Activated gamma-delta T cell treated with Interleukin-2 at 50 U/mL for 16 hours (primary cell): ENCODE measurements at places on chromosomes 5 and 9.

DNA sequence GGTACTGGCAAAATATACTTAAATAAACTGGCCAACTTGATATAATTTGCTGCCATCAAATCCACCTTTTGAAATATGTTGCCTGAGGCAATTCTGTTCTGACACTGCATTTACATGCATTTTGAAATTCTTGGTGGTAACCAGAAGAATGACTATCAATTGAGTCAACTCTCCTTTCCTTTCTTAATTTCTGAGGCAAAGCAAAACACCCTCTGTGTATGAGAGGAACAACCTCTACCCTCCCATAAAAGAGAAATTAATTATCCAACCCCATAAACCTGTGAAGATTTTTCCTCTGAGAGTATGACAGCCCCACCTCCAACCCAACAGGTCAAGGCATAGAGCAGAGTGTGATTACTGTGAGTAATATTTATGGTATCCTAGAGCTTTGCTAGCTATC lies 286.8 kb downstream of the NR2F1-AS1 start:
- no peak for DNase-seq

- no peak for DNase-seq
Observed at GRCh38 chr9:4430432-4431261, 59.6 kb upstream of the SLC1A1 start.

DNA sequence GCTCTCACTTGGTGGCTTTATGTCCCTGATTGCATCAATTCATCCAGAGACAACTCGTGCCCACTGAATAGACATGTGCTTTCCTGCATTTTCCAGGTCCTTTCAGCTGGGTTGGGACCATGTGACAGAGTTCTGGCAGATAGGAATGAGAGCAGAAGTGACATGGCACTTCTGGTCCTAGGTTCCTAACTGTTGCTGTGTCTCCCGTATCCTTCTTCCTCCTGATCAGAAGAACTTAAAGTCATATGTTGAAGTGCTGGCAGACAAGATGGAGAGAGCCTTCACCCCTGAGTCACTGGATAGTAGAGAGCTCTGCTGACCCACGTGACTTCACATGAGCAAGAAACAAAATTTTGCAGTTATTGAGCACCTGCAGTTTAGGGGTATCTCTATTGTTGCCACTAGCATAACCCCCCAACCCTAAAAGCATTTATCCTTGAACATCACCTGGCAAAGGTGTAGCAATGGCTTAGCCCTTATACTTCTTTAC lies 80.0 kb downstream of the NREP start:
- no peak for DNase-seq

DNA sequence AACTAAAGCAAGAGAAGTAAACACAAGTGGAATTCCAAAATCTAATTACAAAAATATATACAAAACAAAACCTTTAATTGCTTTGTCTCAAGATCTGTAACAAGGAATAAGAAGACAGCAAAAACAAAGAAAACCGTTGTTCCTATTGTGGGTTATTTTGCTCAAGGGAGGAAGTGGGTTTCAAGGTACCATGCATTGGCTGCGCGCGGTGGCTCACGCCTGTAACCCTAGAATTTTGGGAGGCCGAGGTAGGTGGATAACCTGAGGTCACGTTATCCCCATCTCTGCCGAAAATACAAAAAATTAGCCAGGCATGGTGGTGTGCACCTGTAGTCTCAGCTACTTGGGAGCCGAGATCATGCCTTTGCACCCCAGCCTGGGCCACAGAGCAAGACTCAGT lies 12.1 kb upstream of the IQGAP2 start:
- DNase-seq: peak; percentile 19

GRCh38 chr5:152151113-152151512 lies 226.5 kb upstream of the GLRA1 start:
- no peak for DNase-seq

GRCh38 chr9:33311953-33312352 lies 21.6 kb downstream of the NFX1 start:
- no peak for DNase-seq

- no peak for DNase-seq
Observed at GRCh38 chr5:139684881-139685749, 37.0 kb downstream of the CXXC5 start.

DNA sequence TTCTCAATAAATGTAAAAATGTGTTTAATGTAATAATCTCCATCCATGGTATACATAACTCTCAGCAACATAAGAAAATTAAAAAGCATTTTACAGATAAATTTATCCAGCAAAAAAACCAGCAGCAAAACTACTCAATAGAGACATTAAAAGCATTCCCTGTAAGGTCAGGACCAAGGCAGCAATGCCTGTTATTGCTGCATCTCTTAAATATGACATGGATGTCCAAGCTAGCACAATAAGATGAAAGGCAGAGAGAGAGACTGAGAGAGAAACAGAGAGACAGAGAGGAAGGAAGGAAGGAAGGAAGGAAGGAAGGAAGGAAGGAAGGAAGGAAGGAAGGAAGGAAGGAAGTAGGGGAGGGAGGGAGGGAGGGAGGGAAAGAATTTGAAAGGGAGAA lies 289.0 kb upstream of the PAPPA start:
- DNase-seq: no peak

GRCh38 chr9:82188817-82189216 lies 200.2 kb downstream of the SPATA31D1 start:
- DNase-seq: no peak

DNA sequence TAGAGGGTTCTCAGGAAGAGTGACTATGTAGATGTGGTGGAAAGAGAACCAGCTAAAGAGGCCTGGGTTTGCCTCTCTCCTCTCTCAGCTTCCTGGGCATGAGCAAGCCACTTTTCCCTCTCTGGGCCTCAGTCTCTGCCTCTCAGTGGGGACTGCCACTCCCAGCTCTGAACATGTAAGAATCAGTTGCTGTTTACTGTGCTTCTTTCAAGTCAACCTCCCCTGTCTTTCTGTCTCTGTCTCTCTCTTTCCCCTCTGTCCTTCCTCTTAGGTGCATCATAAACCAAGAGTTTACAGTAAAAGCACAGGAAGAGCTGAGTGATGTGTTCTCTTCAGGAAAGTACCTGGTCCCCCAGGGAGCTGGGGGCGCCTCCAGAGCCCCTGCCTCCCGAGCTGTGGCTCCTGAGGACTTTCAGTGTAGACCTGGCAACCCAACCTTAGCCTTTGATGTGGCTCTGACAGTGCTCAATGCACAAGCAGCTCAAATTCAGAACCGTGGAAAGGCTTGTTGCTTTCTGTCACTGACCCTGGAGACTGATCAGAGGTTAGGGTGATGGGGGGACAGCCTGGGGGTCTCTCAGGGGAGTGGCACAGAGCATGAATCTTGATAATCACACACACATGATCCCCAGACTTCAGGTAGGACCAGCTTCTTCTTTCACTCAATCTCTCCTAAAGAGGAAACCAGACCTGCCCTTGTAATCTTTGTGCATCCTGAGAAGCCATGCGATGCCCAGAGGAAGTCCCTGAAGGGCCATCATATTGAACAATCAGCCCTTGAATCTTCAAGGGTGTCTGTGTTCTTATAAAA lies 59.4 kb upstream of the TNFSF8 start:
- no peak for DNase-seq

GRCh38 chr9:127612939-127613582 lies 984 bp downstream of the STXBP1 start:
- peak; percentile 47 for DNase-seq

GRCh38 chr9:85182383-85182782 lies 512.9 kb downstream of the NTRK2 start:
- no peak for DNase-seq

DNA sequence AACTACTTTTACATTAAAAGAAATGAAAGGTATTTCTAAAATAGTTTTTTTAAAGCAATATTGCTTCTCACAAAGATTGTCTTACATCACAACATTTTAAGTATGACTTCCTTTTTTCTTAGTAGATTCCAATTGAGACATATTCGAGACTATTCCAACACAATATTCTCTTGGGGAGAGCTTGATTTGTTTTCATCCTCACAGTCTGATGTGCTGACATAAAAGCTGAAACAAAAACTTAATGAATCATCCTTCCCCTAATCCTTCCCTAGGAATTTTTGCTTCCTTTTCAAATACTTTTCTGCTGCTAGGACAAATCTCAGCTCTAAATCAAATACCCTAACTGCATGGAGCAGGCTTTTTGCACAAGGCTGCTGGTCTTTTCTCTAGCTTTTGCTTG lies 245.8 kb upstream of the MAP3K1 start:
- DNase-seq: no peak

- DNase-seq: no peak
Observed at GRCh38 chr9:121717141-121717991, 65.9 kb downstream of the DAB2IP start.

GRCh38 chr5:172561151-172561550 lies 79.9 kb upstream of the NEURL1B start:
- no peak for DNase-seq

DNA sequence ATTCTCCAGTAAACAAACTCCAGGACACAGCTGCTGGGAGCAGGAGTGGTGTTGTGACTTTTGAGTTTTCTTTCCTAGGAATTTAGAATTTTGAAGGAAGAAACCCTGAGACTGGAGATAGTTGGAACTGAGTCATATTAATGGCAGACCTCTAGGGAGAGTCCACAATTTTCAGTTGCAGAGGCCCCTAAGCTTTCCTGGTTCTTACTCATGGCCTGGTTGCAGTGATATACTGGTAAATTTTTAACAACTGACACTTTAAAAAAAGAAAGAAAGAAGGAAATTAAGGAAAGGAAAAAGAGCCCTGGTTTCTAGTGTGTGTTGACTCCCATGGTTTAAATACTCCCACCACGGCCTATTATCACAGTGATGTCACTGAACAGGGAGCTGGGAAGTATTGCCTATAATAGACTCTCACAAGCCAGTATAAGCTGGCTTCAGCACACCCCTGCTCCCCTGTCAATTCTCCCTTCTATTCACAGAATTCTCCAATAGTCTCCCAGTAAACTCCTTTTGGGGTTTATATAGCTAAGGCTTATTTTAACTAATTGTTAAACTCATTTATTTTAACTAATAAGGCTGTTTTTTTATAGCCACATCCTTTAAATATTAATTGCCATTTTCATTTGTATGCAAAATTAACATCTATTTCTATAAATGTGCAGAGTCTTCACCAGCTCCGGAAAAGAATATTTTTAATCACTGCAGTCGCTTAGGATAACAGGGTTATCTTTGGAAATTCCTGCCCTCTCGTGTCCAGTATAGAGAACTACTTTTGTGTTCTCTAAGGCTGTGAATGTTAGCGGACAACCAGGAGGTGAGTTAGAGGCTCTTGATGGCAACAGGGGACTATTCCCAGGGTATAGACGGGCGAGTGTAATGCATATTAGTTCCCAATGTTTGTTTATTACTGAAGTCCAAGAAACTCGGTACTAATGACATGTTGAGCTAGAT lies 59.7 kb downstream of the GGTA1 start:
- no peak for DNase-seq

DNA sequence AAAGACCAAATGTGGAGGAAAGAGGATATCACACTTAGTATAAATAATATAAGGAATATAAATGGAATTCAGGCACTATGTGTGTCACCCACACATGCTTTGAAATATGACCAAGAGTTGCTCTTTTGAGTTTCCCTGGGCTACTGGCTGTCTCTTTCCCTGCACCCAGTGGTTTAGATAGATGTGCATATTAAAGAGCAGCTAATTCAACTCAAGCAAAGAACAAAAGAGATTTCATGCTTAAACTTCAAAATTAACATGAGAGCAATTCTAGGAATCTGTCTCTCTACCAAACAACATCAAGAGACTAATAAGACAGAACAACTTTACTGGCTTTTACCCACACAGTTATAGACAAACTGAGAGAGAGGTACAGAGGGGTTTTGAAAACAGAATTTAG lies 38.0 kb upstream of the ITGA1 start:
- DNase-seq: no peak

DNA sequence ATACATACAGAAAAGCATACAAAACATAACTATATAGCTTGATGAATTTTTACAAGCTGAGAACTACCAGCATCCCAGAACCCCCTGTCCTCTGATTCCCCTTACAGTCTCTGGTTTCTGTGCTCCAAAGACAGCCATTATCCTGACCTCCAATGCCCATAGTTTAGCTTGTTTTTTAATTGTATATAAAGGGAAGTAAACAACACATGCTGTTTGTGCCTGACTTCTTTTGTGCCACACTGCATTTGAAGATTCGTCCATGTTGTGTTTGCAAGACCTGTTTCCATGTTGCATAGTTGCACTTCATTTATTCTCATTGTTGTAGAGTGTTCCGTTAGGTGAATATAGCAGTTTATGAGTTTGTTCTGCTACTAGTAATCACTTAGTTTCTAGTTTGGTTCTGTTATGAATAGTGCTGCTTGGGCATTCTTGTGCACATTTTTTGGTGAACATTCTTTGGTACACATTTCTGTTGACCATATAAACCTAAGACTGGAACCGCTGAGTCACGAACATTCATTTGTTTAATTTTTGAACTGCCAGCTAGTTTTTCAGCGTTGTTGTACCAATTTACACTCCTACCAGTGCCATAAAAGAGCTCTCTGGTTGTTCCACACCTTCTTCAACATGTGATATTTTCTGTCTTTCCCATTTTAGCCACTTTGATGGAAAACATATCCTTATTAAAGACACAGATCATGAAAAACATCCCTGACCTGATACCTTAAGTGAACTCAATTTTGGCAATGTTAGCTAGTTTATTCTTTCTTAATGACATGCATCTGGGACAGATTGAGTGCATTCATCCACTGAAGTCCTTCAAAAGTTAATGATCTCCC lies 78.1 kb upstream of the ANXA1 start:
- DNase-seq: no peak

- DNase-seq: no peak
Observed at GRCh38 chr9:137030006-137030405, 1.9 kb downstream of the FUT7 start.
